ENCODE measurements at places on chromosomes 6 and 20.

DNA sequence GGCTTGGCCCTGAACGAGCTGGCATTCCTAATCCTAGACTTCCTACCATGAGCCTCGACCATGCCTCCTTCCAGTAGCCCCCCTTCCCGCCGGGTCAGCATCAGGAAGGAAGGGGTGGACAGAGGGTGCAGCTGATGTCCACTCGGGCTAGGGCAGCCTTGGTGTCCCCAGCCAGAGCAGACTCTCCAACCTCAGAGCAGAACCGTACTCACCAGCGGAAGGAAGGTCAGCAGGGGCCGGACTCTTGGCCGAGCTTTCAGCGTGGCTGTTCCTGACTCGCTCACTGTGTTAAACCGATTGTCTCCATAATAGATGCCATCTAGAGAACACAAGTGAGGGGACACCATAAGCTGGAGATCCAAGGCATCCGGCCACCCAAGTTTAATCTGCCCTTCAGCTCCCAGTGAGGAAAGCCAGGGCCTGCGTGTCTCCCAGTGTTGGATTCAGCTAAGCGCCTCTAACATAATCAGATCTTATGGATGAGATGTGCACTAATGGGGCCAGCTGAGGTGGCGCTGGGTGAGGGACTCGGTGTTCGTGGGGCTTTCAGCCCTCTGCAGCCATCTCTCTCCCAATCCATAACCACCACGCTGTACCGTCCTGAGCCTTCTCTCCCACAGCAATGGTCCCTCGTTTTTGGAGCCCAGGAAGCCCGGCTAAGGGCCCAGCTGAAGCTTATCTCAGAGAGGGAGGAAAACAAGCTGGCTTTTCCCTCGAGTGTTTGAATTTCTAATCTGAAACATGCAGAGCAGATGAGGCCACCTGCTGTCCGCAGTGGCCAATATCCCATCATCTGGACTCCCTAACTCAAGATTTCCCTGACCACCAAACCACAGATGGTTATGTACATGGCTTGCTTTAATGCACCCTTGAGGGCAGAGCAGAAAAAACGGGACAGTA lies 13.7 kb downstream of the C6orf132 start:
- no peak for DNase-seq

- DNase-seq = no peak
These were observed 19.1 kb upstream of the LOC128125822 start for GRCh38 chr6:63553208-63553607.

DNA sequence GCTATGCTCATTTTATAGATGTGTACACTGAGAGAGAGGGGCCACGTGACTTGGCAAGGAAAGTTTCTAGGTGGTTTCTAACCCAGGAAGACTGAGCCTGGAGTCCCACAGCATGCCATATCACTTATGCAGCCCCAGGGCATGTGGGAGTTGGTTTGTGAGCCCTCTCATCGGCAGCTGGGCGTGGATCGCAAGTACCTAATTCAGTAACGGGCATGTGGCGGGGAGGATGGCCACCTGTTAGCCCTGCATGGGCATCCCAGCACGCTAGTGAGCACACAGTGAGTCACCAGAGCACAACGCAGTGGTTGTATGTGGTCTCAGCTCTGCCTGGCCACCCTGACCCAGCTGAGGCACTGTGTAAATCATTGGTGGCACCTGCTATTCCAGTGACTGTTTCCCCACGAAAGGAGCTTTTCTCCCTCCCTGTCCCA lies 88.3 kb downstream of the NINL start:
- DNase-seq = no peak

DNA sequence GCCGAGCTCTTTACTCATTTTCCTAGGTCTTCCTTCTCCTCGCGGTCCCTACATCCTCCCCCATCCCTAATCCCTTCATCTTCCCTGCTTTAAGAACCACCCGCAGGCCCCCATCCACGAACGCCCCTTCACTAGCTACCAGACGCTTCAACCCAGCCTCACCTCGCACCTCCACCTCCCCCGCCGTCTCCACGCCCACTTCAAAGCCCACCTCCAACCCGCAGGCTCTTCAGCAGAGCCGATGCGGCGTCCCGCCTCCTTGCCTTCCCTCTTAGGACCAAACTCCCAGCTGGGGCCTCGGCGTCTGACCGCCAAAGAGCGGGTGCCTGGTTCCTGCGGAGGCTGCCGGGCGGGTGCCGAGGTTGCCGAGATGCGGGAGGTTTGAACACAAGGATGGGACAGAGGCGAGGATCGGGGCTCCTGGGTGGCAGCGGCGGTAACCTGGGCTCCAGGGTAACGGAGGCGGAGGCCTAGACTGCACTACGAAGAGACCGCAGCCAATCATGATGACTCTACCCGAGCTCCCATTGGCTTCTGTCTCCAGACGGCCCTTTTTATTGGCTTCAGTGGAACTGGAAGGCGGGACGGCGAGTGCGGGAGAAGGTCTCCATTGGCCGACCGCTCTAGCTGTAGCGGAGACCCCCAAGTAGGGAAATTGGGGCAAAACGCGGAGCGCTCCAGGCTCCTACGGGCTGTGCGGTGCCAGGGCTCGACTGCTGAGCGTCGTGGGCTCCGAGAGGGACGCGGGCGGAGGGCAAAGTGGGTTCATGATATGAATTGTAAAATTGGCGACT lies at the start of gene LCA5:
Gene LCA5 (minus strand): TSS at position 477 of the 794 bp plus-strand sequence. CDS start 18,536 bp downstream, outside the sequence.
- DNase-seq = peak; percentile 95

DNA sequence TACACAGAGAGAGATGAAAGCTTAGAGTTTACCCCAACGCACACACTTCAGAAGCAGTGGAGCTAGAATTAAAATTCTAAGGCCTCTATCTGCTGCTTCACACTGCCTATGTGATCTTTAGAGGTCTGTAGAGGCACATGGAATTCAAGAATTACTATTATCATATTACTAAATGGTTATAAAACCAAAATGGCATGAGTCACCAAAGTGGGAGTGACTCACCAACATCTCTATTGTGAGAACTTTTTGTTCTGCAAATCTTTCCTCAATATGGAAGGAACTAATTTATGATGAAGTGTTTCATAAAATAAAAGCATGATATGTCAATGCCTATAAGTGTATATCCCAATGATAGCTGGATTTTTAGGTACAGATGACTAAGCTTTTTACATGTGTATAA lies 28.5 kb upstream of the TMEM244 start:
- no peak for DNase-seq

- no peak for DNase-seq
These were observed 2.6 kb downstream of the GJA1 start for GRCh38 chr6:121437851-121438651.

DNA sequence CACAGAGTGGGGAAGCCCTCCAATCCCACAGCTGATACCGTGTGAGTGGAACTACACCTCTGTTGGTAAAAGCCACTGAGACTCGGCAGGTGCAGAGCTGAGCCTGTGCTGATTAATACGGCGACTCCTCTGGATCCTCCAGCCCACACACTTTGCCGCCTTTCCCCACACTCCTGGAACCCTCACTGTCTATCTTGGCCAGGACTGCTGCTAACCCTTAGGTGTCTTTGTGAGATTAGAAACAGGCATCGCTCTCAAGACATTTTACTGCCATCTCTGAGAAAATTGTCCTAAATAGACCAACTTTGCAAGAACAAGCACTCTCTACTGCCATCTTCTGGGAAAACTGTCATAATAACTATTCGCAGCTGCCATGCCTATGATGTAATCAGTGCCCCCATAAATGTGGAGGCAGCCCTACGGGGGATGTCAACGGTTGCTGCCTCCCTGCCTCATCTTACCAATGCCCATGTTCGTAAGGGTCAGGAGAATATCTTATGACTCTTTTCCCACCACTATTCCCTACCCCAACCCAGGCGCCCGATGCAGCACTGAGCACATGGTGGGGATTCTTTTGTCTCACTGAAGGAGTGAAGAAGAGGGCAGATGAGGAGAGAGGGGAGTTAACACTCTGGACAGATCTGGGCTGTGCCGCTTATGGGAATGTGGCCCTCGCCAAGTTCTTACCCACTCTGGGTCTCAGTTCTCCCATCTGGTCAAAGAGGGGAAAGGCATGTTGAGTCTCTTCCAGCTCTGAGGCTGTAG lies 26.1 kb upstream of the KCNB1 start:
- DNase-seq = peak; percentile 44

All from dorsolateral prefrontal cortex (tissue), 122 donors.